ENCODE measurements at places on chromosomes 2 and 18. TPM values are rescaled to one million over a fixed set of nuclear protein-coding genes. Genes with fewer than 3 reads are reported as not detected.

The LRP2 gene
- polyA plus RNA-seq: 2.4 TPM

The ANKRD62 gene
- not detected for polyA plus RNA-seq

The ABCG5 gene
- not detected for polyA plus RNA-seq

The PROKR1 gene
- 0.01 TPM for polyA plus RNA-seq

The RAPGEF4 gene
- 7.8 TPM for polyA plus RNA-seq

All from lung (tissue), 17 donors.